ENCODE measurements at places on chromosomes 11 and 22. TPM values are rescaled to one million over a fixed set of nuclear protein-coding genes. Genes with fewer than 3 reads are reported as not detected.
A peak's percentile ranks its signal among the peaks of the same experiment; 100 is the strongest.

GRCh38 chr11:35632301-35632700 is 14.0 kb downstream of the FJX1 start:
- no peak for DNase-seq

DNA sequence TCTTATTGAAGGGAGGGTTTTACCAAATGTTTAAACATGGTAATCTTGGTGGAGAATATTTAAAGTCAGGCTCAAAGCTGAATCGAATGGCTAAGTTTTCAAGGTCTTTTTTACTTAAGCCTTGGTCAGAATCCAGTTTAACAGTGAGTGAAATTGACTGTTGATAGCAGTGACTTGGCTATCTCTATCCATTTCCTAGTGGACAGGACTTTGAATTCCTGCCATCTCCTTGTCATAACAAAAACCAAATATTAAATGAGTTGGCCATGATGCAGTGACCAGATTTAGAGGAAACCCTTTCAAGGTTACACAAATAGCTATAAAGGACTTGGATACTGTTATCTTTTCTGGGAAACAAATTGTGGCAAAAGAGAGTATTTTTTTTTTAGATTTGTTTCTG is 92.0 kb downstream of the JRKL start:
- DNase-seq: no peak

- no peak for DNase-seq
Measured at GRCh38 chr22:28116219-28116673, 197.2 kb upstream of the PITPNB start.

The REXO2 gene
- total RNA-seq: 32.2 TPM

- peak; percentile 41 for DNase-seq
Measured at GRCh38 chr22:45008186-45008681, 1.6 kb downstream of the PHF21B start.
